ENCODE measurements at places on chromosomes 4 and X.

DNA sequence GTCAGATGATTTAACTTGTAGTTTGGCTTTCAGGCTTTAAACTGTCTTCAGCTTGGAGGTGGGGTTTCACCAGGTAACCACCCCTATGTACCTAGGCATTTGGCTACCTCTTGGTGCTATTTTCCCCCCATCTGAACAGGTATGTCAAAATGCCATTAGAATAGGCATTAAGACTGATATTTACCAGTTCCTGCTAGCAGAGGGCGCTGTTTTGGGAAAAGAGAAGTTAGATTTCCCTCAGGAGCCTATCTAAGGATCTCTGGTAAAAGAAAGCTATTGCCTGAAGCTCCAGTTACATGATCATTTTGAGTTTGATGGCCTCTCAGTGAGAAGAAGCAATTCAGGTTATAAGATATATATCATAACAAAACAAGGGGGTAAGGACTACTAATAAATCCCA lies 879.1 kb downstream of the SH3BGRL start:
- DNase-seq = no peak

DNA sequence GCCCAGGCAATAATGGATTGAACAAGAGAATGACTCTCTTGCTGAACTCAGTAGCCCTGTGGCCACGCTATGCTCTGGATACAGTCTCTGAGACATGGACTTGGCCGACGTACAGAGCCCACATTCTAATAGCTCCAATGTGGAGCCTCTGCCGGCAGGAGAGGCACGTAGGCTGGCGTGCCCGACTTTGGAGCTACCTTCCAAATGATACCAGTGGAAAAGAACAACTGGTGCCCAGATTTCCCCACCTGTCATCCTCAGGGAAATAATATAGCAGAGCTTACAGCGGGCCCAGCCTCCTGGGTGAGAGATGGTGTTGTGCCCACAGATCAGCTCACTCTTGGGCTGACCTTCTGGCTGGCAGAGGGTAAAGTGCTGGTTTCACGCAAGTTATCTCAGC lies 10.6 kb downstream of the NDP start:
- DNase-seq = no peak

- no peak for DNase-seq
Observed at GRCh38 chr4:139025841-139026240, 10.3 kb downstream of the NOCT start.

DNA sequence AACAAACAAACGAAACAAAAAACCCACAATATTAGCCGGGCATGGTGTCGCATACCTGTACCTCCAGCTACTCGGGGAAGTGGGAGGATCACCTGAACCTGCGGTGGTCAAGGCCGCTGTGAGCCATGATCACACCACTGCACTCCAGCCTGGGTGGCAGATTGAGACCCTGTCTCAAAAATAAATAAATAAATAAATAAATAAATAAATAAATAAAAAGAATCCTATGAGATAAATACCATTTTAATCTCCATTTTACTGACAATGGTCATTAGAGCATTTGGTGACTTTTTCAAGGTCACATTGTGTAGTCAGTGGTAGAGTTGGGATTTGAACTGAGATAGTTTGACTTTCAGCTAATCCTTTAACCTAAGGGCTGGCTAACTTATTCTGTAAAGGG lies 11.4 kb downstream of the TRPC5 start:
- no peak for DNase-seq

DNA sequence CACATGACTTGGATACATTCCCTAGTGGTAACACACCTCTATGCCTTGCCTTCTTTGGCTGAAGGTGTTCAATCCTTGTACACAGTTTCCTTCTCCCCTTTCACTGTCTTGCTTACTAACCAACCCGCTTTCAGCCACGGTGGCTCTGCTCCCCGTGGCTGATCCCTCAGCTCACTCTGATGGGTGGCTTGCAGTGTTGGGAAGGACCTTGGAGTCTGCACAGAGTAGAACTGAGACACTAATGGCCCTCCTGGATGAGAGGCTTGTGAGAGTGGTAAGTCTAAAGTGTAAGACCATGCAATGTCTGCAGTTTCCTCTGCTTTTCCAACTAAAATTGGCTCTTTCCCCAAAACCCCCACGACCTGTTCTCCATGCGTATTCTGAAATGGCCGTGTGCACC lies 46.0 kb upstream of the GNPDA2 start:
- DNase-seq = no peak

DNA sequence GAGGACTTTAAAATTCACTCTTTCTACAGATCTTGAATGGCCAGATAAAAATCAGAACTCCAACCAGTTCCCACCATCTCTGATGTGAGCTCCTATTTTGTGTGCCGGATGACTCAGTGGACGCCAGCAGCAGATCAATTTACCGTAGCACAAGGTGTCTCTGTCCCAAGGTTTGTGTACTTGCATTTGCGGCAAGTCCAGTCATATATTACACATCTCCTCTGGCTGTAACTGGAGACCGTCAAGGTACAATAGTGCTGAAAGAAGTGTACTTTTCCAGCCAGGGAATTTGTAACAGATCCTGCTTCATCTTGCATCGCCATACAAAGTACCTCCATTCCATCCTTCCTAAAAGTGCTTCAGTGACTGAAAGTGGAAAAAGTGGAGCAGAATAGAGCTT lies 108.2 kb upstream of the SORBS2 start:
- DNase-seq = no peak

GRCh38 chr4:27429364-27429871 lies 568.8 kb downstream of the STIM2 start:
- DNase-seq = no peak

- no peak for DNase-seq
Observed at GRCh38 chr4:53137468-53137867, 228.4 kb downstream of the SCFD2 start.

DNA sequence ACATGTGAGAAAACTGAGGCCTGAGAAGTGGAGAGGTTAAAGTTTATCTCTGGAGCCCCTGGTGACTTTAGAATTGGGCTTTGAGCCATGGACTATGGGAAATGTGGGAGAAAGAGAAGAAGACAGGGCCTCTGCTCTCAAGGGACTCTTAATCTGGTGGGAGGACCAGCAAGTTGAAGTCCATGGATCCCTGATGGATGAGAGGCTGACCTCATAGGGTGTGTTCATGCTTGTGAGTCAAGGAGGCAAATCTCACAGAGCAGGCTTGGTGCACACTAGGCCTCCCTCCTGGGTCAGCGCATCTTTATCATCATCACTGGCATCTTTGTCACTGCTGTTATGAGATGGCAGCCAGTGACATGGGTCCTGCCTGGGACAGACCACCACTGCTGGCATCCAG lies 211.9 kb downstream of the AFAP1 start:
- no peak for DNase-seq

- no peak for DNase-seq
Observed at GRCh38 chr4:1600211-1600780, 83.8 kb downstream of the FAM53A start.

GRCh38 chr4:173252024-173252935 lies 81.9 kb downstream of the HMGB2 start:
- peak; percentile 6 for DNase-seq
